ENCODE measurements at places on chromosomes 11 and 22.

- peak; percentile 97 for DNase-seq
Measured at GRCh38 chr11:75635066-75635862, 33.6 kb downstream of the MAP6 start.

DNA sequence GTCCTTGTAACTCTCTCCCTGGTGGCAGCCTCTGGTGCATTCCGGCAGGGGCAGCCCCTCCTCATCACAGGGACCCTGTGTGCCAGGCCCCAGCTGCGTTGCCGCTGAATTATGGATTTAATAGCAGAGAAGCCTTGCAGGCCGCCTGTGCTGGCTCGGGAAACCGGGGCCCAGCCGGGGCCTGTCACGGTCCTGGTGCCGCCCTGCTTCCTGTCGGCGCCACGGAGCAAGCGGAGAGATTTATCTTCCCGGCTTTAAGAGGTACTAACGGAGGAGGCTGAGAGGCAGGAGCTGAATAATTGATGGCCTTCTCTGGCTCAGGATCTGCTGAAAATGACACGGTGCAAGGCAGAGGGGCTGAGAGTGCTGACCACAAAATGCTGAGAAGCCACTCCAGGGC lies 54.0 kb upstream of the CCDC188 start:
- DNase-seq = no peak

DNA sequence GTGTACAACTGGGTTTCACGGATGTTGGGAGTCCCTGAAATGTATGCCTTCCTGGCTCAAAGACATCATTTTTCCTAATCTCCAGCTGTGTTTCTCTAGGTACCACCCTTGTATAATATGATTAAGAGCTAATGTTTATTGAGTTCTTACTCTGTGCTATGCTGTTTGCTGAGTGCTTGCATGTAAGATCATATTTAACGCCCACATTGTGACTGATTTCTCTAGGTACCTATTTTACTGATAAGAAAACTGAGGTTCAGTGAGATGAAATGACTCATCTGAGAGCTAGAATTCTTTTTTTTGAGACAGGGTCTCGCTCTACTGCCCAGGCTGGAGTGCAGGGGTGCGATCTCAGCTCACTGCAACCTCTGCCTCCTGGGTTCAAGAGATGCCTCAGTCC lies 42.6 kb downstream of the FAM227A start:
- DNase-seq = no peak

GRCh38 chr22:46066691-46067090 lies 83.6 kb upstream of the PPARA start:
- no peak for DNase-seq

GRCh38 chr11:33211580-33211979 lies 45.6 kb upstream of the HIPK3 start:
- DNase-seq = no peak

GRCh38 chr11:46380340-46381047 lies 975 bp upstream of the MDK start:
- DNase-seq = no peak

DNA sequence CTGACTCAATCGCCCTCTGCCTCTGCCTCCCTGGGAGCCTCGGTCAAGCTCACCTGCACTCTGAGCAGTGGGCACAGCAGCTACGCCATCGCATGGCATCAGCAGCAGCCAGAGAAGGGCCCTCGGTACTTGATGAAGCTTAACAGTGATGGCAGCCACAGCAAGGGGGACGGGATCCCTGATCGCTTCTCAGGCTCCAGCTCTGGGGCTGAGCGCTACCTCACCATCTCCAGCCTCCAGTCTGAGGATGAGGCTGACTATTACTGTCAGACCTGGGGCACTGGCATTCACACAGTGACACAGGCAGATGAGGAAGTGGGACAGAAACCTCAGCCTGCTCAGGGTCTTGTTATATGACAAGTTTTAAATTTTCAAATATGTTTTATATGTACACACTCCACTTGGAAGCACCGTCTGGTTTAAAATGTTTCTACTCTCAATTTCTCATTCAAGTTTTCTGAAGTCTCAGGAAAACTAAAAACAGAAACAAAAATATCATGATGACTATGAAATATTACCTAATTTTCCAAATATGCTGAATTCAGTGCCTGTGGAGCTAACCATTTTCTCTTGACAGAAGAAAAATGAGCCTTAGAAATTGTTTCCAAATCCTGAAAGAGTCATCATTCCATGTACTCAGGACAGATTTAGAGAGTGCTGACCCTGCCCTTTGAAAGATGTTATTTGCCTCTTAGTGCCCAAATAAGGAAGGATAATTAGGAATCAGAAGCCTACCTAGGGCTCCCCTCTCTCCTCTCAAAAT lies 48.8 kb upstream of the TOP3B start:
- DNase-seq = no peak

Data from NCI-H446 treated with DMSO at 0.1 percent for 48 hours (cell line).